Breast epithelium (tissue), 4 donors: ENCODE measurements at places on chromosomes 16 and 17. TPM values are rescaled to one million over a fixed set of nuclear protein-coding genes. Genes with fewer than 3 reads are reported as not detected.

The ZPBP2 gene
- not detected for total RNA-seq

The KCNAB3 gene
- total RNA-seq: 0.48 TPM

The ABCA10 gene
- 13.6 TPM for total RNA-seq

The CHST4 gene
- 0.66 TPM for total RNA-seq

The CRYBA1 gene
- not detected for total RNA-seq

The CFAP97D1 gene
- not detected for total RNA-seq

The ALOX15B gene
- total RNA-seq: 38.3 TPM

The CACNG5 gene
- total RNA-seq: not detected

The VAT1L gene
- not detected for total RNA-seq

The CETP gene
- total RNA-seq: 0.80 TPM

The C16orf54 gene
- total RNA-seq: 0.66 TPM

The KRTAP3-1 gene
- not detected for total RNA-seq

The LGALS9 gene
- total RNA-seq: 58.1 TPM

The SLC13A5 gene
- total RNA-seq: not detected
